ENCODE measurements at places on chromosomes 6 and 20.

- DNase-seq = peak; percentile 67
Observed at GRCh38 chr20:10519361-10520046, 84.4 kb downstream of the SLX4IP start.

DNA sequence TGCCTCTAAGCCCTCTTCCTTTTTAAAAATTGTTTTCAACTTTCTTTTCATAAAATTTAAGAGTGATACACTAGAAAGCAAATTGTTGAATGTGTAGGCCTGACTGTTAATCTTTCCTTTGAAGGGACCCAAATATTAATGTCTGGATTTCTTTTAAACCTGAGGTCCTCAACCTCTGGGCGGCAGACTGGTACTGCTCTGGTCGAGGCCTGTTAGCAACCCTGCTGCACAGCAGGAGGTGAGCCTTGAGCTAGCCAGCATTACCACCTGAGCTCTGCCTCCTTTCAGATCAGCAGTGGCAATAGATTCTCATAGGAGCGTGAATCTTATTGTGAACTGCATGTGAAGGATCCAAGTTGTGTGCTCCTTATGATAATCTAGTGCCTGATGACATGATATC, 191.2 kb downstream of the MANEA start:
- no peak for DNase-seq

DNA sequence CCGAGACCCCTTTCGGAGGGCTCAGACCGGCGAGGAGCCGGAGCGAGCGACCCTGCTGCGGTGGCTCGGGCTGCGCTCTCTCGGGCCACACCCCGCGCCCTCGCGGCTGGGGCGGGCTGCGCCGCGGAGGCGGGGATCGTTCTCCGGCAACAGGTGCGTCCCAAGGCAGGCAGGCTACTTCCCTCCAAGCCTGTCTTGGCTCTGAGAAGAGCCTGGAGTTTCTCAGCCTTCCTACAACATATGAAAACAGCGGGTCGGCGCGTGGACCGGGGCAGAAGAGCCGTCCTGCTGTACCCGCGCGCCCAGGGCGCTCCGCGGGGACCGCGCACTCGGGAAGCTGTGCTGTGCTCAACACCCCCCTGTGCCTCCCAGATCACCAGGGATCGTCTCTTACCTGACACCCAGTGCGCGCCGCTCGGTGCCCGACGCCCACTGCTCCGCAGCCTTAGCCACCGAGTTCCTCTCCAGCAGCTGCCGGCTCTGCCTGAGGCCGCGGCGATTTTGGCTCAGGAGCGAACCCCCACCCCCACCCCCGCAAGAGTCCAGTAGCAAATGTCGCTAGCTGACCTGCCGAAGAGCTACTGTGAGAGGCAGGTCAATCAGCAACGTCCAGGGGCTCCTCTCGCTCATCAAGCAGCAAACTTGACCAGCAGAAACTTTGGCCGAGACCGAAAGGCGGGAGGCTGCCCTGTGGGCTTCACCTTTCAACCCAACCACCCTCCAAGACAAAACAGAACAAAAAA, 3.7 kb upstream of the OLIG3 start:
- DNase-seq = no peak

DNA sequence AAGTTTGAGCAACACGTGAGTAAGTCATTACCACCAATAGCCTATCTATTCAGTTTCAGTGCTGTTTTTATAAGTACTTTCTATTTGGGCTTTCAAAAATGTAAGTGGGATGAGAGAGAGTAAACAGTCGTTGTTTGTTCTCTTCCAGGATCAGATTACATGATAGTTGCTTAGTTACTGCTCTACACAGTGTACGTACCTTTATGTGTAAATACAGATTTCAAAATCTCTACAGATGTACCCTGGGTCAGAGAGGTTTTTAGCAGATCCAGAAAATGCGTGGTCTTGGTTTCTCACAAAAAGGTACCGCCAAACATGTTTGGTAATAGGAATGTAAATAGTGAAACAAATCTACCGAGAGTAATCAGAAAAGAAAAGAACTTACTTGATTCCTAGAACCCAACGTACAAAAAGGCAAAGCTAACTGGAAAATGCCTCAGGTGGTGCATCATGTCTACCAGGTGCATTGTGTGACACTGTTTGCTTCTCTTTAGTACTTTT, 421.1 kb downstream of the BCKDHB start:
- no peak for DNase-seq

DNA sequence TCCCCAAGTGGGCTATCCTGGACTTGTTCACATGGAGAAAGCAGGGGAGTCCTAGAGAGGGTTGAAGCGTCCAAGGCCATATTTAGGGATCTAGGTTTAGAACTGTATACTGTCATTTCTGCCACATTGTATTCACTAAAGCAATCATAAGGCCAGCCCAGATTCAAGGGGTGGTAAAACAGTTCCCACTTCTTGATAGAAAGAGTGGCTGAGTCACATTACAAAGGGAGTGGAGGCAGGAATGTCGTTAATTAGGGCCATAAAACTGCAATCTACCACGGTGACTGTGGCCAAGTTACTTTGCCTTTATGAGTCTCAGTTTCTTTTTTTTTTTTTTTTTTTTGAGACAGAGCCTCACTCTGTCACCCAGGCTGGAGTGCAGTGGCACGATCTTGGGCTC, 7.4 kb upstream of the UBR2 start:
- no peak for DNase-seq

DNA sequence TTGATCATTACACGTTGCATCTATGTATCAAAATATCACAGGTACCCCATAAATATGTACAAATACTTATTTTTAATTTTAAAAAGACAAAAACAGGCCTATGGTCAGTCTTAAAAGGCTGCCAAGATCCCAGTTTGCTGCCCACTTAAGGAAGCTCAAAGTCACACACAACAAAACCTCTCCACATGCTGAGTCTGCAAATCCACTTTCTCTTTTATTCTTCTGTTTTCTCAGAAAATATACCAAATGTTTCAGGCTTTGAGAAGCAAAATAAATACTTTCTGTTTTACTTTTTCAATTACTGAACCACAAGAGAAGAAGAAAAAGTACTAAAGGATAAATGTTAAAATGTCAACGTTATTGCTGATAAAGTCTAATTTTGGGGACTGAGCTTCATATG, 107.8 kb upstream of the MANEA start:
- DNase-seq = no peak

DNA sequence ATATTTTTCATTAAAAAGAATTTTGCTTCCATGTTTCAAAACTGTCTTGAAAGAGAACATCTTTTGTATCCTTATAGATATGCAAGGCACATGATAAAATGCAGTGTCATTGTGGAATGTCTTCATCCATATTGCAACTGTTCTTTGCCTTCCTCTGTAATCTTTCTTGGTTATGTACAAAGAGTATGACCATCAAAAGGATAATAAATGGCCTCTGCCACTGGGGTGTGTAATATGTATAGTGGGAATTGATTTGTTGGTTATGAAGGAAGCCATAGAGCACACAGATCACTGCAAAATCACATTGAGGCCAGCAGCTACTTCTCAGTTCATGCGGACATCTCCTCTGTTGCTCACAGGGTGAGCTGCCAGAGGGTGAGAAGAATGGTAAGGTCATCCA, 703.5 kb downstream of the TFAP2A start:
- no peak for DNase-seq

DNA sequence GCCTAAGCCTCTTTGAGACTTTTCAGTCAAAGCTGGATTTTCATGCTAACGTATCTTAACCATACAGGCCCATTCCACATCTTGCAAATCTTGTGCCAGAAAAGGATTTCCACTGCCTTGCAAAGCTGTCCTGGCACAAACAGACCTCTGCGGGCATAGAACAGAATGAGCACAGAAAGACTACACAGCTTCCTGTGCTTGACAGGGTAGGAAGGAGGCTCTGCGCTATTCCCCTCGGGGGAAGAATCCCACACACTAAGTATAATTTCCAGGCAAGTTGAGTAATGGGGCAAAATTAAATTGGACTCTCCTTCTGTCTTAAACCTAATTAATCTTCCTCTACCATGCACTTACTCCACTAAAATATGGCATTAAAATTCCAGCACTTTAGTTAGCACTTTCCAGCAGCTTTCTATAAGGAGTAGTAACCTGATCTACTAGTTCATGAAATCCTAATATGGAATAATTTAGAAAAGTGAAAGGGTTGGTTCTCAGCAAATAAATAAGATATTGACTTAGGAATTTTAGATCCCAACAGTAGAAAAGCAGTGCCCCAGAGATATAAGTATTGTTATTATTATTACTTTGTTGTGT, 532.1 kb upstream of the JAG1 start:
- DNase-seq = no peak

DNA sequence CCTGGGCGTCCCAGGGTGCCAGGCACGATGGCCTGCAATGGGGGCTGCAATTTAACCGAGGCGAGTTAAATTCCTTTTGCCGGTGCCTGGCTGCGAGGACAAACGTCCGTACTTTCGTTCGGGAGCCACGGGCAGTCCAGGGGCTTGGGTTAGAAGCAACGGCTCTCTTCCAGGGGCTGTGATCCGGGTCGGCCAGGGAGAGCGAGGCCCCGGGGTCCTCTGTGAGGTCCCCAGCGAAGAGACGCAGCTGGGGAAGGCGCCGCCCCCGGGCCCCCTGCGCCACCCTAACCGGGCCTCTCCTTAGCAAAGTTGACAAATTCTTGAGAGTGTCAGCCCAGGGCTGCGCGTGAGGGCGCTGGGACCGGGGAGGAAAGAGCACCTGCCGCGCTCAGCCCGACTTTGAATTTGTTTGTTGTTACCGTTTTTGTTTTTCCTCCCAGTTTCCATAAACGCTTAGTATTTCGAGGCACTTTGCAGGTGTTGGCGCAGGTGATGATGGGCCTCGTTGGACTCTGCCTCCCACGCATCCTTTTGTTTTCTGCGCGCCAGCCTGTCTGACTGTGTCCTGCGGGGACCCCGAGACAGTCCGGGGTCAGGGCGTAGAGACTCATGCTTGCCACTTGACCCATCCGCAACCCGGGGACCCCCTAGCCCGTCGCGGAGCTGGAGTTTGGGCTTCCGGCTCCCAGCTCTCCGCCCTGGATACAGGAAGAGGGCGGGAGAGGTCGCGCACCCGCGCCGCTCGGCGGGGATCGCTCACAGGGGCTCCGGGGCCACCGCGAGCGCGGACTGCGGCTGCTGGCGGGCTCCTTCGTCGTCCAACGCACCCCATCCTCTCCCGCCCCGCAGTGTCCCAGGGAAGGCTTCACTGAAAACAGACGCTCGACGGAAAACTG, 5.8 kb downstream of the OLIG3 start:
- DNase-seq = no peak

DNA sequence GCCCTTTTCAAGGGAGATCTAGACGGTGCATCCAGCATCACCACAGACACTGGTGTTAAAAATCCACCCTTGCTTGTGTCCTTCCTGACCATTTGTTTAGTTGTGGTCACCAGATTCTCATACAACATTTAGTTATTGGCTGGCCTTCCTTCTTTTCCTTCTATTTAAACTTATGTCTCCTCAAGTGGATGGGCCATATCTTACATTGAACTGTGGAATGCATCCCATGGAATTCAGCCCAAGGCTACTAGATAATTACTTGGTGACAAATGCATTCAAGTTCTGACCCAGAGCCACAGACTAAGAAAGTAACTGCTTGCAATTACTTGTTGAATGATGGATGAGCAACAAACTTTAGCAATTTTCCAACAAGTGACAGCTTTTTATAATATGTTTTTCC, 198.9 kb upstream of the SSTR4 start:
- peak; percentile 76 for DNase-seq

DNA sequence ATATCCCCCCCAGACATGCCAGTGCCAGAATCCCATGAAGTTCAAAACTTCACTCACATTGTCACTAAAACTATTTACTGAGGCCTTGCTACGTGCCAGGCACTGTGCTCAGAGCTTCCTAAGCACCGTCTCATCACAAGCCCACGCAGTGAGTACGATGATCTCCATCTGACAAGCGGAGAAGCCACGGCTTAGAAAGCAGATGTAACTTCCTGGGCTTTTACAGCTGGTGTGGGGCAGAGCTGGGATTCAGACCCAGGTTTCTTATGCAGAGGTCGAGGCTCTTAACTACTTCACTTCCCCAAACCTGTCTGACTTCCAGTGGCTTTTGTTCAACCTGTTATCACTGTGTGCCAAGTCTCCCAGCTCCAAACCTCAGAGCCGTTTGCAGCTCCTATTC, 8.3 kb downstream of the MDGA1 start:
- DNase-seq = peak; percentile 39

GRCh38 chr6:3482869-3483268, 26.0 kb upstream of the SLC22A23 start:
- DNase-seq = no peak

GRCh38 chr6:169008641-169009257, 244.9 kb downstream of the THBS2 start:
- no peak for DNase-seq

- DNase-seq = no peak
Observed at GRCh38 chr20:40234593-40234992, 454.4 kb downstream of the MAFB start.

GRCh38 chr6:131136021-131136786, 937 bp downstream of the AKAP7 start:
- peak; percentile 45 for DNase-seq

DNA sequence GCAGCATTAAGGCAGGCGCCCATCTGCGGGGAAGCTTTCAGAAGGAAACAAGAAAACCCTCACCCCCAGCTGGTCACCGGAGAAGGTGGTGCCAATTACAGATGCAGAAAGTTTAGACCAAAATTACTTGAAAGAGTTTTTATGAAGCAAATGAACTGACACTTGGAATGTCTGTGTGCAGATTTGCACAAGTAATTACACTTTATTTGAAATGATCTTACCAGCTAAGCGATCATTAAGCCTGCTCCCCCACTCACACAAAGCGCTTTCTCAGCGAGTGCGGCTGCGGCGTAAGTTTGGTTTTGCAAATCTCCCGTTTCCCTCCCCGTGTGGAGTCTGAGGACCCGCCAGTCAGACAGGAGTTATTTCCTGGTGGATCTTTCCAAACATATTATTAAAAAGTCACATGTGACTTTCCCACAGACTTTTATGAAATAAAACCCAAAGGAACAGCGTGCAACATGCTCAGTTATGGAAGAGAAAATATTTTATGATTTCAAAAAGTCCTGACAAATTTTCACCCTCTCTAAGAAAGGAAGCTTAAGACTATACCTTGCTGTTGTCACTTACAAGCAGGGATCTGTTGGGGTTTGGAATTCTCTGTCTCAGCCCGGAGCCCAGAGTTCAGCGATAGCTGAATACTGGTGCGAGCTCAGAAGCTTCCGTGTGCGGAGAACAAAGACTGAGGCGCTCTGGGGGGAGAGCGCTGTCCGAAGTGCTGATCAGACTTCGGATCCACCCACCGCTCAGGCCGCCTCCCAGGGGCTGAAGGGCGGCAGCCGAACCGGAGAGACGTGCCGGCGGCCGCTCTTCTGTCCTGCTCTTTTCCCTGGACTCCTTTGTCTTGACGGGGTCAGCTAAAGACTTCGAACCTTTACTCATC, 2.7 kb upstream of the MYT1 start:
- peak; percentile 31 for DNase-seq

DNA sequence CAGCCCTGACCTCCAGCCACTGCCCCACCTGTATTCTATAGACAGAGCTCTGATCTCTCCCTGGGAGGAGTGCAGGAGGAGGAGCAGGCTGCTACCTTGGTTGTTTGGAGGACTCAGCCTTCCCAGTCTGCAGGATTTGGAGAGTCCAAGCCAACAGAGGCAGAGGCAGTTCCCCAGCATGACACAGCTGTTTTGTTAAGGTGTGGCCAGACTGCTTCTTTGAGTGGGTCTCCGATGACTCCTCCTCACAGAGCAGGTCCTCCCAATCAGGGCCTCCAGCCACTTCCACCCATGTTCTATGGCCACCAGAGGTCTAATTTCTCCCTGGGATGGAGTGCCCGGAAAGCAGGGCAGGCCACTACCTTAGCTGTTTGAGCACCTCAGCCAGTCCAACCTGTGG, 203.5 kb downstream of the HACE1 start:
- DNase-seq = no peak
